Right kidney (tissue), 9 donors: ENCODE measurements at places on chromosomes 13 and 19.
A peak's percentile ranks its signal among the peaks of the same experiment; 100 is the strongest.

DNA sequence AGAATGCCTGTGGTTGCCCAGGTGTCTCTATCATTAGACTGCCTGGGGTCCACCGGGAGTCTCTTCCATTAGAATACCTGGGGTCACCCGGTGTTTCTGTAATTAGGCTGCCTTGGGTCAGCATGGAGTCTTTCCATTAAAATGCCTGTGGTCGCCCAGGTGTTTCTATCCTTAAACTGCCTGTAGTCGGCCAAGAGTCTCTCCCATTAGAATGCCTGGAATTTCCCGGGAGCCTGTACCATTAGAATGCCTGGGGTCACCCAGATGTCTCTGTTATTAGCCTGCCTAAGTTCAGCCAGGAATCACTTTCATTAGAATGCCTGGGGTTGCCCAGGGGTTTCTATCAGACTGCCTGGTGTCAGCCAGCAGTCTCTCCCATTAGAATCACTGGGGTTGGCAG is 1492.8 kb downstream of the UQCRFS1 start:
- no peak for DNase-seq

GRCh38 chr13:75153834-75154233 is 328.1 kb downstream of the TBC1D4 start:
- no peak for DNase-seq

DNA sequence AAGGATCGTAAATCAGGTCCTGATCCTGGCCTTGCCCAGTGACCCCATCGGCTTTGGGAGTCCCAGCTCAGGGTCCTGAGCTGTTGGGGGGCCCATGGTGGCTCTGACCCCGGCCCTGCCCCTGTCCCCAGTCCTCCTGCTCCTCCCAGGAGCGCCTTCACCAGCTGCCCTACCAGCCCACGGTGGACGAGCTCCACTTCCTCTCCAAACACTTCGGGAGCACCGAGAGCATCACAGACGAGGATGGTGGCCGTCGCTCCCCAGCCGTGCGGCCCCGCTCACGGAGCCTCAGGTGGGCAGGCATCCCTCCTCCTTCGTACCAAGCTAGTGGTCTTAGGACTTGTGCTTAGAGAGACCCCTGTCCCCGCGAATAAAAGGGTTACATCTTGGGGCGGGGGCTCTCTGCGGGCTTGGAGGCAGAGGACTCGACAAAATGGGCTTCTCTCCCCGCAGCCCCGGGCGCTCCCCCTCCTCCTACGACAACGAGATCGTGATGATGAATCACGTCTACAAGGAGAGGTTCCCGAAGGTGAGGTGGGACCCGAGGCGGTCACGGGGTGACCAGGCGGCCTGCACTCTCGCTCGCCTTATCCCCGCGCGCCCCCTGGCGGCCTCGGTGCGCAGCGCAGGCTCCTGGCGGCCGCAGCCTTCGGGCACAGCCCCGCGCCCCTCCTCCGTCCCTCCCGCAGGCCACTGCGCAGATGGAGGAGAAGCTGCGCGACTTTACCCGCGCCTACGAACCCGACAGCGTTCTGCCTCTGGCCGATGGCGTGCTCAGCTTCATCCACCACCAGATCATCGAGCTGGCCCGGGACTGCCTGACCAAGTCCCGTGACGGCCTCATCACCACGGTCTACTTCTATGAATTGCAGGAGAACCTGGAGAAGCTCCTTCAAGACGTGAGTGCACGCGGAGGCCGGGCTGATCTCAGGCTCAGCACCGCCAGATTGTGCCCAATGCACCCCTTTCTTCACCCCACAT is 9.1 kb downstream of the MAST1 start:
- peak; percentile 87 for DNase-seq

- DNase-seq, result no peak
Observed at GRCh38 chr13:88919970-88920628, 1248.9 kb downstream of the SLITRK5 start.
